ENCODE measurements at places on chromosomes 5 and 9.

- DNase-seq: no peak
Observed at GRCh38 chr5:169875091-169875728, 105.1 kb downstream of the INSYN2B start.

GRCh38 chr9:134897584-134898170 is 17.1 kb downstream of the FCN2 start:
- DNase-seq: no peak

DNA sequence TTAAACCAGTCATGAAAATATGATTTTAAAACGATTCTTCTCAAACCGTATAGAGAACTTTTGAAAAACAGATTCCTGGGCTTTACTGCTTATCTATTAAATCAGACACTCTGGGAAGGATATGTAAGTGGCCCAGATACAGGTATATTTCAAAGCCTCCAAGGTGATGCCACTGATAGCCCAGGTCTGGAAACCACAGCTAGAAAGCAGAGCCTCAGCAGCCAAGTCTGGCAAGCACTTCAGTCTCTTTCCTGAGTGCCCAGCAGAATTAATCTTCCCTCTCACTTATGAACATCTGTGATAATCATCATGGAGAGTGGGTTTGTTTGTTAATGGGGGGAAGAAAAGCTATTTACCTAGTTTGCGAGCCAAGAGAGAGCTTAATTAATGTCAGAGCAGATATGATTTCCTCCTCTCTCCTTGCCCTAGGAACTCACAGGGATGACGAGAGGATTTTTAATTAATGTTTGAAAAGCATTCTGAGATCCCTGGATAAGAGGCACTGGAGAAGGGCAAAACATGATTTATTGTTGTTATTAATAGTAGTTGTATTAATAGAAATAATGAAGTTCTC is 368.4 kb downstream of the TLE1 start:
- no peak for DNase-seq

- no peak for DNase-seq
Observed at GRCh38 chr5:37767961-37768360, 71.9 kb downstream of the GDNF start.

- DNase-seq: no peak
Observed at GRCh38 chr5:145463634-145464033, 371.5 kb downstream of the PRELID2 start.

DNA sequence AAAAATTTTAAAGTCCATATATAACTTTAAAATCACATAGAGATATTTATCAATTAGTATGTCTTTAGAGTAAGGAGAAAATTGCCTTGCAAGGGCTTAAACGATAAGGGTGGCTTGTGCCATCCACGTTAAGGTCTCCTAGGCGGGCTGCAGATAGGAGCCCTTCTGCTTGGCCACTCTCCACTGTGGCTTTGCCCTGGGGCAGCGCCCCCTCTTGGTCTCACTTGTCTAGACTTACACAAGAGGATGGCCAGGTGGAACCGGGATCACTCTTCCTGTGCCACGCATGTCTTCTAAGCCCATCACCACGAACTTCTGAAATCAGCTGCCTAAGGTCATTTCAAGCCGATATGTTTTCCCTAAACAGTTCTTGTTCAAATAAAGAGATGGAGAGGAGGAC is 2.9 kb downstream of the FPGS start:
- DNase-seq: no peak

- no peak for DNase-seq
Observed at GRCh38 chr5:59291941-59292340, 601.6 kb downstream of the PDE4D start.

DNA sequence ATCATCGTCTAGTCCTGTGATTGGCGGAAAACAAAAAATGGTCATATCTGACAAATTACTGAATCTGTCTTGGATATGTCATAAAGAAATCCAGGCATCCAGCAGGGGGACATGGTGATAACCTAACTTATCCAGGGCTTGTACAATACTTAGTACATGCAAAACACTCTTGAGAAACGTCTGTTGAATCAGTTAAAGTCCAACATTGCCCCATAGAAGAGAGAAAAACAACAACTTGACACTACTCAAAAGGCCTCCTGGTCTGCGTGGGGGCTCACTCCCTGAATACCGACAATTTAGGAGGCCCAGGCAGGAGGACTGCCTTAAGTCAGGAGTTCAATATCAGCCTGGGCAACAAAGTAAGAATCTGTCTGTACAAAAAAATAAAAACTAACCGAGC is 217.5 kb downstream of the DCP2 start:
- no peak for DNase-seq

GRCh38 chr5:178389796-178390195 is 157.2 kb upstream of the PHYKPL start:
- DNase-seq: no peak

DNA sequence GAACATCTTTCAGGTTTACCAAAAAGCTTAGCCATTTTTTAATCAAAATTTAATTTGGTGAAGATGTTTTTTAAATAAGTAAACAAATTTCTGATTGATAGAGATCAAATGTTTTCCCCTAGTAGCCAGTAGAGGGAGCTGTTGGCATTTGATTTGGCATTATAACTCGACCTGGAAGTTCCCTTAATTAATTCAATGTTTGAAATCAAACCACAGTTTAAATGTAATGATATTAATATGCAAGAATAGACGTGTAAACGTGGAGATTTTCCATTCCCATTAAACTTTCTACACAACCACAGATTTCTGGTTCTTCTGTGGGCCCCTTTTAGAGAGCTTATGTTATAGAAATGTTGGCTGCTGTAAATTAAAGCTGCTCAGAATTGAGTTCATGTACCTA is 148.1 kb upstream of the MPDZ start:
- DNase-seq: no peak

DNA sequence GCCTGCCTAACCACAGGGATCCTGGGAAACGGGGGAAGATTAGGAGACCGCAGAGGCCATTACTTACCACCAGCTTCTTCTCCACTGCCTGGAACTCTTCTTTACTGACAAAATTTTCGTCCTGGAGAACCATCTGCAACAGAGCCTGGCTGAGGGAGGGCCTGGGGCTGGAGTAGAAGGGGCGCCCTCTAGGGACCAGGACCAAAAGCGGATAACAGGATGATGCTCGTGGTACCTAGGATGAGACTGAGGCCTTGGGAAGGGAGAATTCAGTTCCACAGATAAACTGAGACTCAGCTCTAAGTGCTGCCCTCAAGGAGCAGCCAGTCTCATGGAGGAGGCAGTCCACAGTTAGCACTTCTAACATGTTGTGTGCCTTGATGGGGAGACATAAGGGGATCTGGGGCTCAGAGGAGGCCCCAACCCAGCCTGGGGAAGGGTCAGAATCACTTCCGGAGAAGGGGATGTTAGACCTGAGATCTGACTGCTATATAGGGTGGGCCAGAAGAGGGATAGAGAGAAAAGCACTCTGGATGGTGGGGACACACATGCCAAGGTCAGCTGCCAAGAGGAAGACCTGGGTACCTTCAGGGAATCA is 1.2 kb downstream of the SPATA24 start:
- no peak for DNase-seq

DNA sequence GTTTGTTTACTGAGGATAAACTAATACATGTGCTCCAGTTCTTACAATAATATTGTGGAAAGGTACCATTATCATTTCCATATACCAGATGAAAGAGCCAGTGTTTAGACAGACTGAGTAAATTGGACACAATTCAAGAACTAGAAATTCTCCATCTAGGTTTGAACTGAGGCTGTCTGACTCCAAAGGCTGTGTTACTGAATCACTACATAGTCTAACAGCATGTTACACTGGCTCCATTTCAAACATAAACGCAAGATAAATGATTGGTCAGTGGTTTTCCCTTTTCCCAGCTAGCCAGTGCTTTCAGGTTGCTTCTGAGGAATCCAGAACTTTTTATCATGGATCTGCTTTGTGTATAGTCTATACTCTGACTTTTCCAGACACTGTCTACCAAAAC is 8.1 kb downstream of the SPDL1 start:
- no peak for DNase-seq

DNA sequence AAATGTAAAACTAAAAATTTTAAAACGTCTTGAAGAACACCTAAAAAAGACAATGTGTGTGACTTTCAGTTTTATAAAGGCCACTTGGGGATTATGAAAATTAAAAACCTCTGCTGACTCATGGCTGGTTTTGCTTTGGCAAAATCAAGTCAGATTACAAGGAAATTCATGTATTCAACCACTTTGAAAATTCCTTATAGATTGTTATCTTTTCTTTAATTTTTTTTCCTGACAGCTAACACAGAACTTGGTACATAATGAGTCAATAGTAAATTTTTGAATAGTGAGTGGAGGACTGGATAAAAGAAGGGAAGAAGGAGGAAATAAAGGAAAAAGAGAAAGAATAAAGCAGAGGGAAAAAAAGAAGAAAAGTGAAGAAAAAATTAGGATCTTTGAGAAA is 1774.7 kb upstream of the ACO1 start:
- DNase-seq: no peak

- DNase-seq: no peak
Observed at GRCh38 chr5:108638021-108638420, 109.7 kb upstream of the FER start.

GRCh38 chr5:68898951-68899471 is 194.8 kb upstream of the SLC30A5 start:
- DNase-seq: no peak

Data from stimulated activated CD8-positive, alpha-beta memory T cell treated with anti-CD3 and anti-CD28 coated beads, Interleukin-4, amount 100 ng/mL, for 1 hour (primary cell).